ENCODE measurements at places on chromosomes 7 and 10.

DNA sequence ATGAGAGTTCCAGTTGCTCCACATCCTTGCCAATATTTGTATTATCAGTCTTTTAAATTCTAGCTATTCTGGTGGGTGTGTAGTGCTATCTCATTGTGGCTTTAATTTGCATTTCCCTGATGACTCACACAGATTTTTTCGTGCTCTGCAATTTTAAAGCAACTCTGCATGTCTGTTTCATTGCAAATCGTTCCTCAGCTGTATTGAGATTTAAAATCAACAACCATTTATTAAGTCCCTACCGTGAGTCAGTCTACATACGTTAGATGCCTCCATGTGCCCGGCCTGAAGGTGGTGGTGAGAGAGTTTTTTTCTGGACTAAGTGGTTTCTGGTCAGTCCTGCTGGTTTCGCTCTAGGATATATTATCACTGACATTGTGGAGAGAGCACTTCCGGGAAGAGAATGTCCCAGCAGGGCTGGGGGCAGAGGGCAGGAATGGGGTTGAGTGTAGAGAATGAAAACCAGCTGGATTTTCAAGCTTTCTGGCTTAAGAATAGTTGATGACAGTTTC lies 8.4 kb upstream of the HYCC1 start:
- DNase-seq: no peak

- no peak for DNase-seq
Measured at GRCh38 chr7:4195660-4196059, 486.4 kb upstream of the FOXK1 start.

- no peak for DNase-seq
Measured at GRCh38 chr7:23966941-23967340, 256.9 kb downstream of the STK31 start.

DNA sequence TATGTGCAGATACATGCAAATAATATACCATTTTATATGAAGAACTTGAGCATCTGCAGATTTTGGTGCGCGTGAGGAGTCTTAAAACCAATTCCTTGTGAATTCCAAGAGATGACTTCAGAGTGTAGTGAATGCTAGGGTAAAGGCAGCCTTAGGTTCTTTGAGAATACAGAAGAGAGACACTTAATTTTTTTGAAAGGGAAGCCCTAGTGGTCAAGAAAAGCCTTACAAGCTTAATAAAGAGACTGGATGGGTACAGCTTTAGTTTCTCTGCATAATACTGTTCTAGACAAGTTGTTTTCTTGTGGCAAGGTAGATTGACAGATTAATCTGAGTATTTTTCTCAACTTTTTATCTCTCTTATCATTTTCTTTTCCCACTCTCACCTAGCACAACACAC lies 636.5 kb downstream of the DNAJB9 start:
- no peak for DNase-seq

GRCh38 chr10:114779803-114780576 lies 41.6 kb upstream of the FHIP2A start:
- DNase-seq: no peak

DNA sequence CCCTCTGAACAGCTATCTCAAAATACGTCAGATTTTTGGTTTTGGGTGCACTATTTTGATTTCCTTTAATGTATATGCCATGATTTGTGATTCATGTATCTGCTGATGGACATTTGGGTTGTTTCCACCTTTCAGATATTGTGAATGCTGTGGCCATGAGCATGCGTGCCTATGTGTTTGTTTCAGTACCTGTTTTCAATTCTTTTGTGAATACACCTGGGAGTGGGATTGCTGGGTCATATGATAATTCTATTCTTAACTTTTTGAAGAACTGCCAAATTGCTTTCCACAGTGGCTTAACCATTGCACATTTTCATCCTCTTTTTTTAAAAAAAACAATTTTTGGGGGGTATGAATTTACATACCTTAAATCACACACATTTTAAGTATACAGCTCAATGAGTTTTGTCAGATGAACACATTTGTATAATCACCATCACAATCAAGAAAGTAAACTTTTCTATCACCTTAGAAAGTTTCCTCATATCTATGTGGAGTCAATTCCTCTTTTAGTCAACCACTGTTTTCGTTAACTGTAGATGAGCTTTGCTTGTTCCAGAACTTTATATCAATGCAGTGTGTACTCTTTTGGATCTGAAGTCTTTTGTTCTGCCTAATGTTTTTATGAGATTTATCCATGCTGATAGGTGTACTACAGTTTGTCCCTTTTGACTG lies 36.9 kb downstream of the CYP26A1 start:
- no peak for DNase-seq

- no peak for DNase-seq
Measured at GRCh38 chr7:137258552-137258951, 85.0 kb downstream of the PTN start.

DNA sequence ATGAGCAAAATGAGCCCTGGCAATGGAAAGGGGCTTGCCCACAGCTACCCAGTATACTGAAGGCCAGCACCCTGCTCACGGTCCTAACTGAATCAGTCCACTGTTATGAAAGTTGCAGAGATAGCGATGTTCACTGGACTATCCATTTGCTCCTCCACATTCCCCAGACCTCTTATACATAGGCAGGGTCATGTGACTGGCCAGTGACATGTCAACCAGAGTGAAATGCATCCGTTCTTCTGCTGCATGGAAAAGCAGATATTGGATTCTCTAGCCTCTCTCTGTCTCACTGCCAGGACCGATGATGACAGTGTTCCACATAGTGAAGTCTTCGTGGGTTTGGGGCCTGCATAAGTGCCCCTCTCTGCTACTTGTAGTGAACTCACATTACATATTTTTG lies 503.4 kb downstream of the RPS24 start:
- no peak for DNase-seq

- no peak for DNase-seq
Measured at GRCh38 chr7:99449326-99449725, 10.6 kb downstream of the CPSF4 start.

DNA sequence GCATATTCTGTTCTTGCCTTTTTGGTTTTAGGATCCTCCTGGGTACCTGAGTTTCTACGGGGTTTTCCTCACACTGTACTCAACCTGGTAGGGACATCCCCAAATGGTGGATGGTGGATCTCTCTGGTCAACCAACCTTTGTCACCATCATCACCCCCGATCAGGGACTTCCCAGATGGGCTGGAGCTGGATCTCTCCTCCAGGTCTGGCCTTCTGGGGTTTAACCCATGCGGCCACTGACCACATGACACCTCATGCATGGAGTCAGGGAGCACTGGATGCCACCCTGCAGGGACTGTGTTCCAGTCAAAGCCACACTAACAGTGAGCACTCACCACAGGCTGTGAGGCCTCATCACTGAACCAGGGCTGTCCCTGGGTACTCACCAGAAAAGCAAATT lies 80.0 kb downstream of the CELF2 start:
- no peak for DNase-seq

GRCh38 chr10:88216976-88217375 lies 353.6 kb downstream of the PTEN start:
- DNase-seq: no peak

DNA sequence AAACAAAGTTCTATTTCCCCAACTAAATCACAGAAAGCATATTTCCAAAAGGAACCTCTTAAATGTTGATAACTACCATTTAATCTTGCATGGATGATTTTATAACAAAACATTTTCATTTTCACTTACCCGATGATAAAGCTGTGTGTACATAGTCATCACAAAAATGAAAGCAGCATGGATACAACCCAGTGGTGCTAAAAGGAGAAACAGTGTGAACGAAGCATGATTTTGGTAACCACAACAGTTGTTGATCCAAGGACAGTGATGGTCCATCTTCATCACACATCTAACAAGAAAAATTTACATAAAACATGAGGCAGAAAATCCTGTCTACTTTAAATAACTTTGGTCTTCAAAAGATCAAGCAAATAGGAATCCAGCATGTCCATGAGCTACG lies 4.7 kb downstream of the ZDHHC6 start:
- no peak for DNase-seq

- DNase-seq: no peak
Measured at GRCh38 chr7:92205987-92206386, 27.0 kb upstream of the LRRD1 start.

GRCh38 chr10:97771913-97772823 lies at the start of gene SFRP5:
SFRP5 (minus strand) TSS chr10:97771999; CDS start chr10:97771833, 166 bp downstream.
- no peak for DNase-seq

GRCh38 chr7:129150199-129150996 lies 5.9 kb downstream of the TSPAN33 start:
- no peak for DNase-seq

DNA sequence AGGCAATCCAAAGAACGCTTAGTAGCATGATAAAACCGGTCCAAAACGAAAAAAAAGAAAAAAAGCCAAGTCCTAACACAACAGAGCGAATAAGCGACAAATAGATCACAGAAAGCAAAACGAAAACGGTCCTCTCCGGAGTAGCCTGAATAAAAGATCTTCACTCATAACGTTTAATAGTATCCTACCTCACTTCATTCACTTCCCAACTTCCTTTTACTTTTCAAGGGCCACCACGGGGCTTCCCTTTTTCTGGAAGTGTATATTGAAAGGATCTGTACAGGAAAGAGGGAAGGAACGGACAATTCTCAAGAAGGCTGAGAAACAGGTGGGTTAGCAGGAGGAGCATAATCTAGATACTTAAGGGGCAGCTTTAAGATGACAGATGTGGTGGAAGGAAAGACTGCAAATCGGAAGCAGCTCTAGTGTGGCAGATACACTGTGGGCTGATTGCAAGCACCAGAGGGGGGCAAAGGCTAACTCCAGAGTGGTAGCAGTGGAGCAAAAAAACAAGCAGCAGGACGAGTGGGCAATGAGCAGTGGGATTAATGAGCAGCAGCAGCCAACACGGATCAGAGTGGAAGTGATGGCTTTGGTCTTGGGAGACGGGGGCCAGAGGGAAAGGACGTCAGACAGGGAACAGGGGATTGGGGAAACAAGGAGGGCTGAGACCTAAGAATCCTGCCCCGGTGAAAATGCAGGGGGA lies 866 bp downstream of the CNOT4 start:
- DNase-seq: no peak

DNA sequence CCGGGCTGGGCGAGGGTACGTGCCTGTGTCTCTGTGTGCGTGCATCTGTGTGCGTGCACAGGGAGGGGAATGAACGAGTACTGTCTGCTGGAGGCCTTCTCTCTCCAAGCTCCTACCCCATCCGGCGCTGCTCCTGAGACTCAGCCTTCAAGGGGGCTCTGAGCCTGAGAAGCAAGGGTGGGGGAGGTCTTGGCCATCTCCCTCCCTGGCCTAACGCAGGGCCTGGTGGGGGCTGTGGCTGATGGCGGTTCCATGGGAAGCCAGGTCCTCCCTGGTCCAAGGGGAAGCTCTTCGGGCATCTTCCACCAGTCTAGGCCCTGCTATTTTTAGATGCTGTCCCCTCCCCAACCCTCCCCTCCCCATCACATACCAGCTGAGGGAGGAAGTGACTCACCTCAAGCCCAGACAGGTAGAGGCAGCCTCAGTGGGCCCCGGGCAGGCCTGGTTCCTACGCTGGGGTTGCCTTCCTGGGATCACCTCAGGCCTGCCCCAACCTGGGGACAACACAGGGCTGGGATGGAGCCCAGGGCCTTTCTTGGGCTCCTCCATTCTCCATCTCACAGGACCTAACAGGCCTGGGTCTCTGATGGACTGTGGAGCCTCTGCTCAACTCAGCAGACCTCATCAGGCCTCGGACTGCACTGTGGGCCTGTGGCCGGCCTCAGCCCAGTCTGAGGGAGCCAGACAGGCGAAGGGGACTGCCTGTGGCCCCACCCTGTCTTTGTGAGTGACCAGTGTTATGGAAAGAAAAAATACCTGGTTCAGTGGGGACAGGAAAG lies 32.2 kb downstream of the DNAJB12 start:
- no peak for DNase-seq

DNA sequence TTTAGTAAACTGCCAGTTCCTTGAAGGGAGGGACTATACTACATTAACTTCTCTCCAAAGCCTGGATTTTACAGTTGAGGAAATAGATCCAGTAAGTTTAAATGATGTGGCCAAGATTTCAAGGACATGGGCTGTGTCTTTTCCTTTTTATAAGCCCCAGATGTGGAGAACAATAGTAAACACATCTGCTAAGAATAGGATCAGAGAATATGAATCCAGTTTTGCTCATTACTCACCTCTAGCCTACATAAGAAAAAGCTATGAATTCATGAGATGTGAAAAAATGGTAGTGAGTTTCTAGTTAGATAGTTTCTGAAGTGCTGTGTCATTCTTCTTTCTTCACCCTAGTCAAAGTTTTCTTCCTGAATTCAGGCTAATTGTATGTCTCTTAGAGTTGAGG lies 38.6 kb downstream of the MAGI2 start:
- DNase-seq: no peak

DNA sequence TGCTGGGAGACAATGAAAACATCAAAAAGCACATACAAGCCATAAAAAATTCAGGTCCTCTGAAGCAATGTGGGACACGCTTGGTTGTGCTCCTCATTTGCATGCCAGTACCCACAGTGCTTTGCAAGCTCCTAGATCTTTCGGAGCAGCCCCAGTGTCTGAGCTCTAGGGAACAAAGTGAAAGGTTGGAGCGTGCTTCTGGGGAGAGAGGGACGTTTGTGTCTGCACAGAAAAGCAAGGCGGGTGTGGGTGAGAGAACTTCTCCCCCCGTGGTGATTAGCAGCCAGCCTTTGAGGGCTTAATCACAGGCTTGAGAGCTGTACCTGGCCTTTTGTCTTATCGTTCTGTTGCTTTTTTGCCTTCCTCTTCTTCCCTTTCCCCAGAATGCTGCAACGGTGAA lies 76.7 kb upstream of the HABP2 start:
- no peak for DNase-seq

- DNase-seq: no peak
Measured at GRCh38 chr10:11658801-11659368, 47.4 kb upstream of the USP6NL start.

DNA sequence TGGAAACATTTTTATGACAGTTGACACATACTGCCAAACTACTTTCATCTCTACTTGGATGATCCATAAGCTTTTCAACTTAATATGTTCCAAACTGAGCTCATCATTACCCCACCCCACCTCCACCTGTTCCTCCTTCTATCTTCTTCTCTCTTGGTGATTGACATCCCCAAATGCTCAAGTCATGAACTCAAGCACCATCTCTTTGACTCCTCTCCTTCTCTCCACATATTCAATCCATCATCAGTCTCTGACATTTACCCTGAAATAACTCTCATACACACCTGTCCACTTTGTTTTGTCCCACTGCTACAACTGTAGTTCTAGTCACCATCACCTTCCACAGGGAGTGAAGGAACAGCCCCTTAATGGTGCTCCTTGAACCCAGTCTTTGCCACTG lies 43.3 kb downstream of the SGCE start:
- DNase-seq: no peak

GRCh38 chr7:127865466-127865865 lies 165.8 kb downstream of the LRRC4 start:
- no peak for DNase-seq

- DNase-seq: no peak
Measured at GRCh38 chr10:3784510-3785250, at the start of gene KLF6. KLF6 (minus strand) TSS chr10:3785209; CDS start chr10:3785014, 195 bp downstream.

GRCh38 chr7:29243910-29244655 lies 49.5 kb downstream of the CHN2 start:
- peak; percentile 50 for DNase-seq

- no peak for DNase-seq
Measured at GRCh38 chr7:9822458-9823290, 1151.0 kb upstream of the PHF14 start.

GRCh38 chr10:79055100-79055782 lies 13.5 kb upstream of the ZMIZ1 start:
- DNase-seq: no peak

GRCh38 chr10:132027423-132027983 lies 38.2 kb upstream of the JAKMIP3 start:
- DNase-seq: no peak

GRCh38 chr7:101303102-101303701 lies 18.4 kb downstream of the IFT22 start:
- DNase-seq: no peak

GRCh38 chr7:128145191-128145590 lies 95.9 kb upstream of the LEP start:
- no peak for DNase-seq

All from iPS DF 19.7 (cell line).